B cell (primary cell): ENCODE measurements at places on chromosomes 6 and 20.

GRCh38 chr6:7390226-7390878 lies 744 bp downstream of the RIOK1 start:
- DNase-seq = no peak

GRCh38 chr6:125745281-125746018 lies 4.0 kb upstream of the HEY2 start:
- no peak for DNase-seq

DNA sequence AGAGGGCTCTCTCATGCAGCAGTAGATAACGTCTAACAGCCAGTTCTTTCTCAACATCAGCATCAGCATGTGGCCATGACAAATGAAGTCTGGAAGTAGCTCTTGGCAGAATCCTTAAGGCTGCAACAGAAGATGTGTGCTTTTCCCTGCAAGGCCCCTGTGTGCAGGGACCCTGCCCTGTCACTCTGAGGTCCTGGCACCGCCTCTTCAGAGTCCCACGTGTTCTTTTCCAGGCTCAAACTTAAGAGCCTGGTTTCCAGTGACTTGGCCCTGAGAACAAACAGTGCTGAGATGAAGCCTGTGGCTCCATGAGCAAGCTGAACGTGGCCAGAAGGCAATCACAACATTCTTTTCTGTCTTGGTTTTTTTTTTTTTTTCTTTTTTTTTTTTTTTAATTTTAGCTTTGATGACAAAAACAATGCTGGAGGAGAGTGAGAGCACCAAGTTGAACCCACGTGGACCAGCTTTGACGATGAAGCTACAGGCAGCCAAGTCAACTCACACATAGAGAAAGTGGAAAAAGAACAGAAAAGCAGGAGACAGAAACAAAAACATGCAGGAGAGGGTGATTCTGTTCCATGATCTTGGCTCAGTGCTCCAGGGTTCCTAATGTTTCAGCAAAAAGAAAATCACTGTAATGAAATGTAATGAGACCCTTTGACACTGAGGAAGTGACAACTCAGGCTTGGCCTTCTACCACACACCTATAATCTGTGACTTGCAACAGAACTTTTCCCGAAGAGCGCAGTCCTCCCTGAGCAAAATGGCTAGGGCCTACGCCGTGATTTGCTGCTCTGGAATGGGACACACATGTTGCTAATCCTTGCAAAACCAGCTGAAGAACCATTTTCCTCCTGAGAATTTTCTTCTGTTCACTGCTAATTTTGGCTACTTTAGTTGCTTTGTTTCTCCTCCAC lies 86.1 kb downstream of the FOXC1 start:
- DNase-seq = no peak

- no peak for DNase-seq
Measured at GRCh38 chr6:91852252-91852651, 1265.4 kb upstream of the MAP3K7 start.

- no peak for DNase-seq
Measured at GRCh38 chr6:125528621-125529041, 220.8 kb upstream of the HEY2 start.
